ENCODE measurements at places on chromosomes 2 and 18.

DNA sequence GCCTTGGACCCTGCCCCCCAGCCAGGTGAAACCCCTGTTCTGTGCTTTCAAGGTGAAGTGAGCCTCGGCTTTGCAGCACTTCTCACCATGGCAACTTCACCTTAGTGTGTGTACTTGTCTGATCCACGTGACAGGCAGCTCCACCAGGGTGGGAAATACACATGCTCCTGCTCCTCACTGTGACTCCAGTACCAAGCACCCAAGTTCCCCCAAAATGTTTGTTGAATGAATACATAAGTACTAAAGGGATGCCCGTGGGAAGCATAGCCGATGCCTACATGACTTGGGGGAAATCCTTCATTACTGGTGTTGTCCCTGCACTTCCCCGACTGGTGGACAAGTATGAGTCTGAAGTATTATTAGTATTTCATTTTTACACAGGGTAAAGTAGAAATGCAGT, 41.8 kb upstream of the GBX2 start:
- DNase-seq: no peak

DNA sequence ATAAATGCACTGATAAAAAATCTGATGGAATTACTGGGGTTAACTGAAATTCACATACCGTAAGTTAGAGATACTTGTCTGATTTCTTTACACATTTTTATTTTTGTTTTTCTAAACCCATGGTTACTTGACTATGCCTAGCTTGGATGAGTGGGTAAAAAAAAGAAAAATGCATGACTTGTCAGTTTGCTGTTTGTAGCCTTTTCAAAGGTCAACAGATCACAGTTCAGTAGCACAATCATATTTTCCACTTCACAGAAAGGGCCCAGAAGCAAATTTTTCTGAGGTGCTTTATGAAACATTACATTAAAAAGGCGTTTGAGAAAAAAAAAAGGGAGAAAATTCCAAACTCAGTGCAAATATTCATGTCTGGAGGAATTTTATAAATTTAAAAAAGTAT, 16.4 kb downstream of the SLC16A14 start:
- no peak for DNase-seq

- peak; percentile 67 for DNase-seq
These were observed 16.3 kb upstream of the GPR39 start for GRCh38 chr2:132400169-132400900.

GRCh38 chr2:238847841-238848690, at the start of gene TWIST2:
Gene TWIST2 (plus strand): TSS chr2:238848085. CDS start chr2:238848216, 131 bp downstream.
- peak; percentile 97 for DNase-seq

DNA sequence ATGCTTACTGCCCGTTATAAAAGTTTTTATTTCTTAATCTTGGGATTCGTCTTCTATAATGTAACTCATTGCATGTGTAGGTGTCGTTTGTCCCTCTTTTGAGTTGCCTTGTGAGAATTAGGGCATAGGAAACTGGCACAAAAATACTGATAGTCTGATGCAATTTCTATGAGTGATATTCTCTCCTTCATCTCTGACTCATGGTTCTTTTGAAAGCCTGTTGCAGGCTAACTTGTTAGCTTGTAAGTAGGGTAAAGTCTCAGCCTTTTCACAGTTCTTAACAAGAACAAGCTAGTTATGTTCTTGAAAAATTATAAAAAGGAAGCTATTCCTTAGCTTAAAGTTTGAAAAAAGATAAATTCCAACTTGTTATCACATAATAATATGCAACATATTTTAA, 1085.4 kb upstream of the NRXN1 start:
- peak; percentile 66 for DNase-seq

DNA sequence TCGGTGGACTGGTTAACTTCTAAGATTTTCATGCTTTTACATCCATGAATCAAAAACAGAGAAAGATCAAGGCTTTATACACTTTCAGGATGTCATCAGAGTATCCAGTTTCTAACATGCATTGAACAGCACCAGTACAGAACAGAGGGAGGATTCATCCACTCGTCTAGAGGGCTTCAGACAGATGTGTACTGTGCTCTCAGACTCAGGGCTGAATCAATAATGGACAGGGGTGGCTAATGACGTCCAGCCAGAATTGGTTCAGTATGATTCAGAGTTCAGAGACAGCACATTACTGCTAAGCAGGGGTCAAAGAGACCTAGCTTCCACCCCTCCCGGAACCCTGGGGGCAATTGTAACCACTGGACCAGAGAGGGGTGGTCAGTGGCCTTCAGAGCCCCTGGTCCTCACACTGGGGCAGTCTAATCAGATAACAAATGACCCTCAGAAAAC, 37.3 kb downstream of the RNU4ATAC start:
- no peak for DNase-seq

DNA sequence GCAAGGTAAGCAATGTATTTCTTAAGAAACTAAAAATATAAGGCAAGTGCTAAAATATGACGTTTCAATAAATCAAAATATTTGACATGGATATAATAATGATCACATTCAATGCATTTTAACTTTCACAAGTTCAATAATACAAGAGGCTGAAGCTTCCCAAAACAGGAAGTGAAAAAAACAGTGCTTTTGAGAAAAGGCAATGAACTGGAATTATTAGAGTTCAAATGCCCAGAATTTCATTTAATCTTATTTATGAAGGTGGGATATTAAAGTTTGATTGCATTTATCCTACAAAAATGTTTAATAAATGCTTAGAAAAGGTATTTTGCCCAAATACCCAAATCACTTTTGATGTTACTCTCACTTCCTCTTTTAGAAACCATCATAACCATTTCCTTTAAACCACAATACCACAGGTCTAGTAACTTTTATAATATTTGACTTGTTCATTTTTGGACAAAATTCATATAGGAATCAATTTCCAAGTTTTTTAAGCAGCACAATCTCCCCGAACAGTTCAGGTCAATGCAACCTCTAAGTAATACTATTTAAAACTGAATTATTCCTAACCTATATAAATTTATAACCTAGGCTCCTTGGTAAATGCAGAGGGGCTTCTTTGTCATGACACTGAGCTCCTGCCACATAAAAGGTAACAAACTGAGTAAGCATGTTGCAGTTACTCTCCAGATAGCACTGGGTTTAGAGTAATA, 2.1 kb downstream of the NCKAP1 start:
- DNase-seq: no peak

- no peak for DNase-seq
These were observed 15.3 kb upstream of the CD28 start for GRCh38 chr2:203691149-203691548.

DNA sequence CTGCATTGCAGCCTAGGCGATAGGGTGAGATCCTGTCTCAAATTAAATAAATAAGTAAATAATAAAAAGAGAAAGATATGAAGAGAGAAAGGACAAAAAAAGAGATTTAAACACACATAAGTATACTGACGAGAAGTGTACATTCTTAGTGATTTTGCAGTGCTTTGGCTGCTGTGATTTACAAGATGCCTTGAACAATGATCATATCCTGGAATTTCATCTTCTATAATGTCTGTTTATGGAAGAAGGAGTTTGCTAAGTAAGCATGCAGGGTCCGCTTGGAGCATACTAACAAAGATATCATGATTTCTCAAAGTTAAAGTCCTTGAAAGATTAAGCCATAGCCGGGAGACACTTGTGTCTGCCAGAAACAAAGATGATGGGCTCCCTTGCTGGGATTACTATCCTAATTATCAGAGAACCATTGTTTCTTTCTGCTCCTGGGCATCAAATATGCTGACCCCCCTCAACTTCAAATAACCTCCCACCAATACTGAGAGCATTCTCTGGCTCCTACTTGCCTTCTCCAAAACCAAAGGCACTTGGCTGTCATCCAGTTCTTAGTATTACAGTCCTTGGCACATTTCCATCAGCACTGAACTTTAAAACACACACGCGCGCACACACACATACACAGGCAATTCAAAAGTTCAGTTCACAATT, 47.5 kb upstream of the STAM2 start:
- peak; percentile 94 for DNase-seq

GRCh38 chr2:99836690-99837605, 305.4 kb downstream of the AFF3 start:
- peak; percentile 89 for DNase-seq

- no peak for DNase-seq
These were observed 108.9 kb upstream of the NABP1 start for GRCh38 chr2:191569025-191569424.

DNA sequence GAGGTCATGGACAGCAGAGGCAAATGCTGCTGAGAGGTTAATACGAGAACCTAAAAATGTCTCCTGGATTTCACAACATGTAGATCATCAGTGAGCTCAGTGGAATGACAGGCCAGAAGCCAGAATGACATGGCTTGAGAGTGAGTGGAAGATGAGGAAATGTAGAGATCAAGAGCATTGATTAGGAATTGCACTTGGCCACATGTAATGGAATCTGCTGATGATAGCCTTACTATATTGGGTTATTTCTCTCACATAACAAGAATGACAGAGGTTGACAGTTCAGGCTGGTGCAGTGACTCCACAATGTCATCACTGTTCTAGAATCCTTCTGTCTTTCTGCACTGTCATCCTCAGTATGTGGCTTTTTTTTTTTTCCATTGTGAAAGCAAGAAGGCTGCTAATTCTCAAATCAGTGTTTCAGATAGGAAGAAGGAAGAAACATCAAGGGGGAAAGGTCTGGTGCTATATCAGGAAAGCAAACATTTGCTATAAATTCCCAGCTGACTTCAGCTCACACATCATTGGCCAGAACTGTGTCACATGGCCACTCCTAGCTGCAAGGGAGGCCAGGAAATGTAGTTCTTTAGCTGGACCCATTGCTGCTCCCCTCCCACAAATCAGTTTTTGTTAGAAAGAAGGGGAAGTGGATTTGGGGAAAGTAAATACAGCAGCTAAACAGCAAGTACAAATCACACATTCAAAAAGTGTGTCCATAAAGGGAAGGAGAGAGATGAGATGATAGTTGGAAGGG, 127.2 kb downstream of the FAM161A start:
- no peak for DNase-seq

DNA sequence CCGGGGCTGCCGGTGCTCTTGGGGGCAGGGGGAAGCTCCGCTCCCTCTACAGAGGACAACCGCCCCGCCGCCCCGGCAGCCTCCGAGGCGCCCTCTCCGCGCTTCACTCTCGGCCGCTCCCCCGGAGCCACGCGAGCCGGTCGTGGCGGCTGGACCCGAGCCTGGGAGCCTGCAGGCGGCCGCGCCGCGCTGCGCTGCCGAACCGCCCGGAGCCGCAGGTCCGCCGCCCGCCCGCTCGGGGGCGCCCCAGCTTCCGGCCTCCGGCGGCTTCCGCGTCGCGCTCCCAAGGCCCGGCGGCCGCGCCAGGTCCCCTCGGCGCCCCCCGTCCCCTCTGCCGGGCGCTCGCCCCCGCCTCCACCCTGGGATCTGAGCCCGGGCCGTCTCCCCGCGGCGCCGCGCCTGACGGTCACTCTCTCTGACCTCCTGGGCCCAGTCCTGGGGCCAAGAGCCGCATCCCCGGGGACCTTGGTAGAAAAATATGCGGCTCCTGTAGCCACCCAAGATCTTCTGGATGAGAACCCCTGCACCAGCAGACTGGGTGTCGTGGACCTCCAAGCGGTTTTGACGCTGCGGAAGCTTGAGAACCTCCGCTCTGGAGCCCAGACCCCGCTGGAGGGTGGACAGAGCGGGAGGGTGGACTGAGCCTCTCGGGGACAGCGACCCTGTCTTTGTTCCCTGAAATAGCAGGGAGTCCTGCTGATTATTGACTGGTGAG, 44.3 kb downstream of the SERTAD2 start:
- no peak for DNase-seq

DNA sequence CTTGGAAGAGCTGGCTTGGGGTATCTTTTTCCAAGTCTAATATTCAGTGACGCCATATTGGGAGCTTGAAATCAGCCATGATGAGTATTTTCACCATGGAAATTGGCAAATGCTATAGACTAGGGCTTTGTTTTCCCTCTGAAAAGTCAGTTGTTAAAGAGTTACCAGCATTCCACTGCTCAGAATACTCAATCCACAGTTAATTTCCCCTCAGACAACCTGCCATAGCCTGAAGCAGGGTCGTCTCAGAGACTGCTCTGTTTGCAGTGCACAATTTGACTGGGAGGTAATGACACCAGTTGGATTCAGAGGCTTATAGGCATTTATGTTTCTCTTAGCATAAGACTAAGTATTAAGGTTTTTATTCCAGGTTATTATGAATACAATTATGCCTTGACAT, 35.5 kb upstream of the TMEM200C start:
- no peak for DNase-seq

- DNase-seq: peak; percentile 45
These were observed 91.2 kb downstream of the KCNS3 start for GRCh38 chr2:17969661-17970060.

DNA sequence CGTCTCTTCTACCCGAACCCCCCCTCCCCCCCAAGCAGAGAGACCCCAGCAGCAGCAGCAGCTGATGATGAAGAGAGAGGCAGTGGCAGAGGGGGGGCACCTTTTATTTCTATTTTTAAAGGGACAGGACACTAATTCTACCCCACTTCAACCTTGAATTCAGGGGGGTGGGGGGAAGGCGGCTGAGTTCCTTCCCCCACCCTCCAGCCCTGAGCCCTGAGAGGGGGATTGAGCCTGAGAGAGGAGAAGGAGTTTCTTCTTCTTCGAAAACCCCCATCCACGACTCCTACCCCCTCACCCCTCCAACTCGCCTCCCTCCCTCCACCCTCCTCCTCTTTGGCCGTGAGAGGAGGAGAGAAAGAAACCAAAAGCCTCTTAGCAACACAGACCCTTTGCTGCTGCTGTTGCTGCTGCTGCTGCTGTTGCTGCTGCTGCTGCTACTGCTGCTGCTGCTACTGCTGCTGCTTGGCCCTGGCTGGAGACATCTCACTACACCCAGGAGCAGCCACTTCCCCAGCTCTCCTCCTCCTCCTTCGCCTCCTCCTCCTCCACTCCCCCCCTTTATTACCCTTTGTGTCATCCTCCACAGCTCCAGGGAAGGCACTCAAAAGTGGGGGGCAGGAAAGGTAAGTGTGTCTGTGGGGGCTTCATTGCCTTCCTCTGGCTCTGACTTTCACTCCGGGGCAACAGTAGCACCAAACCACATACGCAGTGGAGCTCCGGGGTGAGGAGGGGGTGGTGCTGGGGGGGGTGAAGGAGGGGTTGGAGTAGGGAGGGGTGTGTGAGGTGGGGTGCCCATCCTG, at the start of gene MBD5:
MBD5 (plus strand) TSS at position 33 of the 803 bp plus-strand sequence.
- peak; percentile 60 for DNase-seq

- no peak for DNase-seq
These were observed 8.1 kb downstream of the SCYGR4 start for GRCh38 chr2:227625420-227625819.

DNA sequence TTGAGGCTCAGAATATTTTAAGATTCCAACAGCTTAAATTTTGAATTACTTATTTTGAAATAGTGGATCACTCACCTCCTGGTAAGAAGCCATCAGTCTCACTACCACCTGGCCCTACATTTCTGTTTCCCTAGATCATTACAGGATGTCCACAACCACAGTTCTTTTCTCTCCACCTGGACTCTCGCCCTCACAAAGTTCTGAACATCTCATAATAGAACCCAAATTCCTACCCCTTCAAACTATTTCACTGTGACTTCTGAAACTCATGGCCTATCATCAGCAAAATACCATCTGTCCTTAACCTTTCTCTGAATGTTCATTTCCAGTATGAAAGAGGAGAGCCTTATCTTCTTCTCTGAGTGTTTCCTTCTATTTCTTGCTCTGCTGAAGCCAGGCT, 299.2 kb upstream of the MGAT5 start:
- no peak for DNase-seq

- DNase-seq: no peak
These were observed 14.2 kb downstream of the SPR start for GRCh38 chr2:72901426-72901825.

Measured in fibroblast of upper back skin (primary cell).